ENCODE measurements at places on chromosomes 4 and X.

GRCh38 chr4:149031399-149031798 lies 589.2 kb upstream of the NR3C2 start:
- DNase-seq, result no peak

DNA sequence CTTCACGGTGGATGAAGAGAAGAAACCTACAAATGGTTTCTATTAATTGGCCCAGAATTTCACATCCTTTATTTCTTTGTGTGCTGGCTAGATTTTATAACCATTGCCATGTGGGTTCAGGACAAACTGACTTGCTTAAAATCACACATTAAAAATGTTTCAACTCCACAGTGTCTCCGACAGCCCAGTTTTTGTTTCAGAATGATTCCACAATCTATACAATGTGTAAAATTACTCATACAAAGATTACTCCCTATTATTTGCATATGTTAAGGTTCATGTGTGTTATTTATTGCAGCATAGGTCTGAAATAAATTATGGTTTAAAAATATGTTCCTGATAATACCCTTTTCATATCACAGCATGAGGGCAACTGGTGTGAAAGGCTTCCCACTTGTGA lies 20.6 kb downstream of the DCHS2 start:
- no peak for DNase-seq

- DNase-seq, result no peak
Observed at GRCh38 chr4:98237204-98237603, 24.0 kb upstream of the RAP1GDS1 start.

GRCh38 chrX:122220644-122221373 lies 963.3 kb upstream of the GRIA3 start:
- no peak for DNase-seq

- DNase-seq, result no peak
Observed at GRCh38 chr4:143230683-143231082, 46.0 kb downstream of the USP38 start.

GRCh38 chrX:53071604-53072417 lies 10.4 kb upstream of the TSPYL2 start:
- DNase-seq, result peak; percentile 51

DNA sequence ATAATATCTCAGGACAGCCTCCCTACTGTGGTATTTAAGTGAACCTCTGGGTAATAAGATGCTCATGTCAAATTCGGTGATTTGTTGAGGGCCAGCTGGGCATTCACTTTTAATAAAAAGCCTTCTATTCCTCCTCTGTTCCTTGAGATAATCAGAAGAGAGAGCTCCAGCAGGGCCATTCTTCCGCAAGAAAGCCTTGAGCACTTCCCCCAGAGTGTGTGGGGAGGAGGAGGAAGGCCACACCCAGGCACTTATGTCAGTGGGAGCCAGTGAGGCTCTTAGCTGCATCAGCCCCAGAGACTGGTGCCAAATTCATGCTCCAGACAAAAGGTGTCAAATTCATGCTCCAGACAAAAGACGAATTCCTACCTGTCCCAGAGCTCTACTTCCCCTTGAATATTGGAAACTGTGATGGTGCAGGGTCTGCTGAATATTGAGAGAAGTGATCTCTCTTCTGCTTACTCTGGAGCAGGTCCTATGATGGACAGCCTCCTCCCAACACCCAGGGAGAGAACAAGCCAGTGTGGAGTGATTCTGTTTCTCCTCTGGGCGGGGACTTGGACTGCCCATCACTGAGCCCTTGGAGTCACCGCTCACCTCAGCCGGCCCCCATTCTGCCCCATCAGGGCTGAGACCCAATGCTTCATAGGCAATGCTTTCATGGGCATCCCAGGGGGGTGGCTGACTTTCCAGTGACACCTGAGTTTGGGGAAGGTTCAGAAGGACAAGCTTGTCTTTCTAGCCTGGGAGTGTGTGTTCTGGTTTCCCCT lies 68.1 kb downstream of the FHDC1 start:
- DNase-seq, result no peak

DNA sequence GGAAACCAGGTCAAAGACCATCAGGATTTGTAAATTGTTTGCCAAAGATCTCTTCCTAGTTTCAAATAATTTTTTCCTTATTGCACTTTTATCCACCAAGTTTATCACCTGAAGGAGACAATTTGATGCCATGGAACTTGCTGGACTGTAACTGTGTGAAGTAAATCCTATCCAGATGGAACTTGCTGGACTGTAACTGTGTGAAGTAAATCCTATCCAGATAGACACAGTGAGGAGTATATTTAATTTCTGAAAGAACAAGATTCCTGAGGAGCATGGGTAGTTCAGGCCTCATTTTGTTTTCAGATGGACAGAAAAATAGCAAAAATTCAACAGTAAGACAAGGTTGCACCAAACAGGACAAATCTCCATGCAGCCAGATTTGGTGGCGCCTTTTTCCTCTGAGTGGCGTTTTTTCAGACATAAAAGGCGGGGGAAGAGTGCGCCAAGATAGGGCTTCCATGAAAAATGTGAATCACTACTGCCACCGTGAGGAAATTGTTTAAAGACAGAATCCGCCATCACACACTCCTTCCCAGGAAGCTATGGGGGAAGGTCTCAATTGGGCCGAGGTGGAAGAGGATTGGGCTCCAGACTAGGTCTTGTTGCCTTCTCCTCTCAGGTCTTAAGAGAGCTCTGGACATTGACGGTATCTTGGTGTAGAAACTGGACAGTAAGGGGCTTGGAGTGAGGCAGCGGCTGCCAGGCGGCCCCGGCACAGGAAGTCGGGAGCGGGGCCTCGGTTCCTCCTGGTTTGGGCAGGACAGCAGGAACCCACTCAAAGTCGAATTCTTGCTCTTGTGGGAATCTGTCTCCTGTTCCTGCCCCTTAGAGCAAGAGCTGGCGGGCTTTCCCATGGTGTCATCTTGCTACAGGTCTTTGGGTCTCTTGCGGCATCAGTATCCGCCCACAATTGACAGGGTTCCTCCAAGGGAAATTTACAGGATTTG lies 234.7 kb downstream of the OR13H1 start:
- no peak for DNase-seq

GRCh38 chr4:90007494-90008167 lies 113.0 kb downstream of the MMRN1 start:
- no peak for DNase-seq

GRCh38 chr4:119626943-119627266 lies 1.7 kb downstream of the PDE5A start:
- no peak for DNase-seq

- peak; percentile 72 for DNase-seq
Observed at GRCh38 chr4:147842573-147842972, 110.7 kb downstream of the ARHGAP10 start.

Measured in left ventricle myocardium inferior (tissue), 1 donor.